GM18507 (cell line): ENCODE measurements at places on chromosomes 7 and 10.

GRCh38 chr10:122342293-122343134 is 32.0 kb upstream of the PLEKHA1 start:
- DNase-seq = peak; percentile 18

GRCh38 chr7:72430531-72430930 is 18.4 kb upstream of the CALN1 start:
- no peak for DNase-seq

- DNase-seq = no peak
These were observed 43.8 kb downstream of the SPOCK2 start for GRCh38 chr10:72044417-72045041.

DNA sequence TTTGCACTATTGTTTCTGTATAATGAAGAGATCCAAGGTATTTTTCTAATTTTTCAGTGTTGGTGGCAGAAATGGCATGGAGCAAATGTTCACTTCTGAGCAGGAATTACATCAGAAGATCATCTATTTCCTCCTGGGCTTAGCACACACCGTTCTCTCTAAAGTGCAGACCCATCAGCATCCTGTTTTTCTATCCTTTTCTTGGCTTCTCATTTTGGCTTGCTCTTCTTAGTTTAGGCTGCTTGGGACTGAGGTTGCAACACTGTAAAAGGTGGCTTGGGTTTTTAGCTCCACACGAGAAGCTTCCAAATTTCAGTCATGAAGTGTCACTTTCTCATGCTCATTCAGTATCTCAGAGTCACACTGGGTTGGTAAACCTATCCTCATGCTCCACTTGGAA is 79.9 kb upstream of the SMIM30 start:
- DNase-seq = no peak

DNA sequence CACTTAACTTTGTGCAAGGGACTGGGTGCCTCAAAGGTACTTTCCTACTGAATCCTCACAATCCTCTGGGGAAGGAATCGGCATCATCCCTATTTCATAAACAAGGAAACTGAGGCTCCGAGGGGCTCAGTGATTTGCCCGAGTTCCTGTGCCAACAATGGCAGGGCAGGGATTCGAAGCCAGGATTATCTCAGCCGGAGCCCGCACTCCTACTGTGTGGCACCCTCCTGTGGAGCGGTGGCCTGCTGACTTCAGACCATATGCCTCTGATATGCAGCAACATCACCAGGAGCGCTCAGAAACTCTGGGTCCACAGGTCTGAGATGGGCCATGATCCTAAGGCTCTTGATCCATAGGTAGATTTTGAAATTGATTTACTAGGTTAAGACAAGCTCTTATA is 46.6 kb downstream of the PODXL start:
- no peak for DNase-seq

- DNase-seq = no peak
These were observed 35.0 kb upstream of the ZNF32 start for GRCh38 chr10:43683451-43684291.

- peak; percentile 57 for DNase-seq
These were observed 5.1 kb downstream of the LDB1 start for GRCh38 chr10:102114861-102115618.

GRCh38 chr7:155962191-155962967 is 150.1 kb upstream of the SHH start:
- peak; percentile 23 for DNase-seq

- DNase-seq = peak; percentile 4
These were observed 33.7 kb downstream of the CFAP58 start for GRCh38 chr10:104387130-104387888.

DNA sequence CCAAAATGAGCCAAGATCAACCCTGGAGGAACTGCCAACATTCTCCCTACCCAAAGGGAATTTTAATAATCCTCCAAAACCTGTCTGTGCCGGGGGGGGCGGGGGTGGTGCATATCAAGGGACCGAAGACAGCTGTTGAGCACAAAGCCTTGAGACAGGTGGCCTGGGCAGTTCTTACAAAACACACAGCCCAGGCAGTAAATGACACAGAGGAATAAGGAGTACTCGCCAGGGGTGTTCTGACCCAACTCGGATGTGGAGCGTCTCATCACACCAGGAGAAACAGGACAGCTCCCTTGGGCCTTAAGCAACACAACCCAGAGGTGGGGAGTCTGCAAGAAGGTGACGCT is 35.6 kb downstream of the PLAC9 start:
- no peak for DNase-seq

- DNase-seq = no peak
These were observed 336.7 kb upstream of the KLF6 start for GRCh38 chr10:4121502-4122380.

DNA sequence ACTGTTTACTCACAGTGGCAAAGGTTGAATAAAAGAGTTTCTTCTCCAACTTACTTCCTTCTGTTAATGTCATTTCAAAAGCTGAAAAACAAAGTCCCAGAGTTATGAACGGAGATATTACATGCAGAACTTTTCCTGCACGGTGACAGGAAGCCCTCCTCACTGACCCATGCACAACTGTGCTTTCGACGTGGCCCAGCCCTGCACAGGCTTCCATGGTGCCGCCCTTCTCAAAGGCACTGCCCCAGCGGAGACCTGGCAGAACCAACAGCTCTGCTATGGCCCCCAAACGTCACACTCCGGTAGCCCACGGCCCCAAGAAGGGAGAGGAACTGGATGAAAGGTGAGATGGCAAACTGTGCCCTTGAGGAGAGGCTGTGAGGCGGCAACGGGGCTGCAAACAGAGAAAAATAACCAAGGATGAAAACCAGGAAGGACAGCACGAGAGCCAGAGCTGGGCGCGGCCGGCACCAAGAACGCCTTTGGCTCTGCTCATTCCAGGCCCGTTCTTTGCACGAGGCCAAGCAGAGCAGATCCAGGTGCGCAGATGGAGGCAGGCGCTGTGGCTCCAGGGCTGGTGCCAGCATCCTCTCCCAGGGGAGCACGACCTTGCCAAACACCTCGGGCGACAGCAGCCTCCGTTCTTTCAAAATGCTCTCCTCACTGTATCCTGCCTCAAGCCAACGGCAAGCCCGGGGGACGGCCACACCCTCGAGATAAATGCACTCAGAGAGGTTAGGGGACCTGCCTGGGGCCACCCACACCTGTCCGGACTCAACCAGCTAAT is 7.0 kb upstream of the FUOM start:
- no peak for DNase-seq

DNA sequence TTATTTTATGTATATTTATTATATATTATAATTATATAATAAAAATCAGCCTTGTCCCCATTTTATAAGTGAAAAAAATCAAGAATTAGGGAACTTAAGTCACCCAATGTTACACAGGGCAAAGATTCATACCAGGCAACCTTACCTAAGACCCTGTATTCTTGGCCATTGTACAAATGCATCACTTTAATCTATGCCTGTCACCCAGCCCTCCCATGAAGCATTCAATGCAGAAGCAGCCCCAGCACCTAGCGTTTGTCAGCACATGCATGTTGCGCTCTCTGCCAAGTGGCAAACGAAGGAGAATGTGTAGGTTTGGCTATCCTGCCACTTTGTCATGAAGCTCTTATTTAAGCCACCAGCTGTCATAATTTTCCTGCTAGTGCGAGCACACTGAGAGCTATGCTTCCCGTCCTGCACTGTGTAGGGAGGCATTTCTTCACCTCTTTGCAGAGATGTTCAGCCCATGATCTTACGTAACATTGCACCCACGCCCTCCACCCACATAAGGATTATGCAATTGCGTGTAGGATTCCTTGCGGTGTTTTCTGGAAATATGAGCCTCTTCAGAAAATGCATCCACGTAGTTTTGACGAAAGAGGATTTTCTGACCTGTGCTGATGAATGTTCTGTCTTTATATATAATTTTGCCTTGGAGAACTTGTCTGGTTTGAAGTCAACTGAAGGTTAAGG is 7.7 kb upstream of the COBL start:
- no peak for DNase-seq

DNA sequence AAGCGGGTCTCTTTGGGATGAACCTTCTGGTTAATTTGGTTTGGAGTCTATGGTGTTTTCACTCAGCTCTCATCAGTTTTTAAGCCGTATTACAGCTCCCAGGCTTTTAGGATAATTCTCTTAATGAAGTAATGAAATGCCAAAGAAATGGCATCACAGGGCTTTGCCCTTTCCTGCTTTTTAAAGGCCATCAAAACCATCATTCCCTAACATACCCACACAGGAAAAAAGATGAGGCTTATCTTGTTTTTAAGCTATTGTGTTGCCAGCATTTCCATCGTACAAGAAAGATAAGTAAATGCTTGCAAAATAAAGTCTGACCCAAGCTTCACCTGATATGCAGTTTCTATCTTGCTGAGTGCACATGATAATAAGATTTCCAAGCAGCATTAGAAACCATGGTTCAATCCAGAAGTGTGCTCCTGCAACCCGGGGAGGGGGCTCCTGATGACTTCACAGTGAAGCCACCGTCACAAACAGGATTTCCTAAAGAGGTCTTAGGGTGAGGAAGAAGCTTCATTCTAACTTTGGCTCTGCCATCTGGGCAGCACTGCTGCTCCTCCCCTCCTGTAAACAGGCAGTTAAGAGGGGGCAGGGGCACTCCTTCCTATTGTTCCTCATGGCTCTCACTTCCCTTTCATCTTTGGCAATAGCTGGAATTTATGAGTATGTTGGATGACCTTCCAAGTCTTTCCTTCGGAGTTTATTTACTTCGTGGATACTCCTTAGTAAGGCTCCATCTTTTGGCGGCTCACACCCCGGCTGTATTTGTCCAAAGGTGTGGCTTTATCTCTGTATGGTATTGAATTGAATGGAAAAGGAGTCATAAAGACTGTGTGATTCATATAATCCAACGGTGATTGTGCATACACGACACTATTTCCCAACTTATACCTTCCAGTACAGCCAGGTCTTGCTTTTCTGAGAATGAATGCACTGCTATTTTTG is 55.2 kb upstream of the FAM133B start:
- no peak for DNase-seq

DNA sequence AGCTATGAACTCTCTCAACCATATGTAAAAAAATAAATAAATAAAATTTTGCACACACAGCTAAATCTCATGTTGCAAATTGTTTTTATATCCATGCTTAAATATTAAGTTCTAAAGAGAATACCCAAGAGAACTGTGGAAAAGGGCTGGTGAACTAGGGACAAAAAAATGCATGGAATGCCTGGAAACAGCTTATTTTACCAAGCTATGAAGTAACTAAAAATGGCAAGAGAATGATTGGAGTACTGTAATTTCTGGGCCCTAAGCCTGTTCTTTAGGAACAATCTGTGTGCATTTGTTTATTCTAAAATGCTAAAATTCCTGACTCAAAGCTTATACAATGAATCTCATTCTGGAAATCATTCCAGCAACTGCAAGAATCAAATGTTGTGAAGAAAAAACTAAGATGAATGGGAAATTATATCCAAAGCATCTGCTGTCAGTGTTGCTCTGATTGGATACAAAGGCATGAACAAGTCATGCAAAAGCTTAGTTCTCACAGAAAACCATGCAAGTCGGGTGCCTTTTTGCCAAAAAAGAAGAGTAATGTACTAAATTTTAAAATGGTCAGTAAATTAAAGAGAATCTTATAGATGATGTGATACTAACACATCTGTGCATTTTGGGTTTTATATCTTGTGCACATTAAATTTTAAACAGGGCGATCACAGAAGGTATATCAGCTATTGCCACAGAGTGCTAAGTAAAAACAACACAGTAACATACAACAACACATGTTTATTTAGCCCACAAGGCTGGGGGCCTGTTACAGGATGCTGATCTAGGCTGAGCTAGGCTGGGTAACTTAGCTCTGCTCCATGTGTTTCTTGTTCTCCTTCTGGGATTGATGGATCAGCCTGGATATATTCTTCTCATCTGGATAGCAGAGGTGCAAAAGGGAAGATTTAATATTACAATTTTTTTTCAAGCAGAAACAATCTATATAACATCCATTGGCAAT is 453.5 kb upstream of the SEMA3A start:
- DNase-seq = no peak

GRCh38 chr10:97736403-97736901 is 476 bp upstream of the ZFYVE27 start:
- no peak for DNase-seq

DNA sequence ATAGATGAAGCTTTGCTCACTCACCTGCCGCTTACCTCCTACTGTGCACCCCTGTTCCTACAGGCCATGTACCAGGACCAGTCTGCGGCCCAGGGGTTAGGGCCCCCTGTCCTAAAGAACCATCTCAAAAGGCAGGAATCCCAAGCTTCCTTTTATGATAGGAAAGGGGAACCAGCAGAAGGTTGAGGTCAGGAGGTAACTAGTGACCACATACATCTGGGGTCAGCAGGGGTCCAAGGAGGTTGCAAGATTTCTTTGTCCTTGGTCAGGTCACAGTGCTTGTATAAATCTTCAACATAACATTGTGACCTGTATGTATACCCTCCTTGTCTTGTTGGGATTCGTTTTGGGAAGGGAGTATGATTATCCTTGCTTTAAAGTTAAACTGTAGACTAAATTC is 73.8 kb downstream of the OAT start:
- no peak for DNase-seq

DNA sequence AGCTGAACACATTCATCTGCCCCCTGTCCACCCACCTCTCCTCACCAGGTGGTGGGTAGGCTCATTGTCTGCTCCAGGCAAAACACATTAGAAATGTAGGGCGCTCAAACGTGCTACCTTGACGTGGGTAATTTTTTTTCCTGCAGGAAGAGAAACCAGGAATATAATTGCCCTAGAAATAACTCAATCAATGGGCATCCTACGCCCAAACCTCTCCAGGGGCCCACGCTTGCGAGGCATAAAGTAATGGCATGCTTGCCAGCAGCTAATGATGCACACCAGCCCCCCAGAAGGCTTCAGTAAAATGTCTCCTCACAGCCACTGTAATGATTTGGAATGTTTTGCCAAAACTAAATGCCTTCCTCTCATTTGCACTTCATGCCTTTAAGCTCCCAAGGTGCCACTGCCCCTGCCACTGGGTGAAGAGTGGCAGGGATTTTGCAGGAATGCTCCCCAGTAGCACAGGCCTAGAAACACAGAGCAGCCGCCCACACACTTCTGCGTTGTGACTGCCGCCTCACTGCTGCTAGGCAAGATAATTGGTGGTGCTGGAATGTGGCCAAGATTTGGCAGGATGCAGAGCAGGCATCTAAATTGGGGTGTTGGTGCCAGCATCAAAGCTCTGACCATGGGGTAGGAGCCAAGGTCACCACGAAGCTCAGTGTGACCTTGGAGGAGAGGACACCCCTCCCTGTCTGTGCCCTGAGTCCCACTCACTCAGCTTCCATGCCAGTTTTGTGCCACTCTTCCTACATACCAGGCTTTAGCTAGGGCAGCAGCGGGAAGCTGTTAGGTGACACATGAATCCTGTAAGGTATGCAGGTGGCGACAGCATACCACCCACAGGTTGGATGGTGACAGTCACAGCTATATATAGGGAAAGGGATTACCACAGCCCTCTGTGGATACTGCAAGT is 48.7 kb upstream of the PPP1R3C start:
- DNase-seq = no peak

- DNase-seq = no peak
These were observed 55.0 kb upstream of the EN2 start for GRCh38 chr7:155402941-155403340.

DNA sequence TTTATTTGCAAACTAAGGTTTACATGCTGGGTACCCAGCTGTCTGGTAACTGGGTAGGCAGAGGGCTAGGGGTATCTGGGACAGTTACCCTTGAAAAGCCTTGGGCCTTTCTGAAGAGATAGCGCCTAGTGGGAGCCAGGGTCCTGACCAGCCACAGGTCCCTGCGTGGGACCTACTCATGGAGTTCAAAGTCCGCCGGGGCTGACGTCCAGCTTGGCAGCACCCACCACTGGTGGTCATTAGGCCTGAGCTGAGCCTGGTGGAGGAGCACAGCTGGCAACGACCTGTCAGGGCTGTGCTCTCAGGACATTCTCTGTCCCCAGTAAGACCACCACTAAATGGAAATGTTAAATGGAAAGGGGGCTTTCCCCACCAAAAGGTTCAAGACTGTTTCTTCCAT is 20.0 kb downstream of the GUSB start:
- no peak for DNase-seq

GRCh38 chr7:116249969-116250553 is 39.7 kb downstream of the TES start:
- DNase-seq = no peak
